Subcutaneous adipose tissue (tissue), 4 donors: ENCODE measurements at places on chromosomes 6 and 20. TPM values are rescaled to one million over a fixed set of nuclear protein-coding genes. Genes with fewer than 3 reads are reported as not detected.

The FAM217A gene
- total RNA-seq: not detected

The C20orf141 gene
- not detected for total RNA-seq

The CLPSL2 gene
- not detected for total RNA-seq

The EFCAB8 gene
- not detected for total RNA-seq

The SLC22A16 gene
- total RNA-seq: 4.2 TPM

The CST2 gene
- total RNA-seq: not detected

The SLC44A4 gene
- not detected for total RNA-seq

The HLA-G gene
- total RNA-seq: not detected

The GNRH2 gene
- not detected for total RNA-seq

The TRIM15 gene
- total RNA-seq: not detected

The NAPB gene
- total RNA-seq: 14.4 TPM

The HSPA1L gene
- 1.3 TPM for total RNA-seq

The FGD2 gene
- 70.7 TPM for total RNA-seq

The C6orf141 gene
- 7.3 TPM for total RNA-seq

The EYA2 gene
- total RNA-seq: 1.3 TPM

The ADGB gene
- total RNA-seq: not detected
